SJSA1 (cell line): ENCODE measurements at places on chromosomes 12 and 14.
A peak's percentile ranks its signal among the peaks of the same experiment; 100 is the strongest.

- no peak for DNase-seq
Observed at GRCh38 chr14:22231018-22231417, 358.0 kb downstream of the DAD1 start.

- DNase-seq = no peak
Observed at GRCh38 chr12:29039013-29039412, 110.1 kb upstream of the FAR2 start.

- no peak for DNase-seq
Observed at GRCh38 chr12:88325816-88326189, 183.7 kb downstream of the TMTC3 start.

DNA sequence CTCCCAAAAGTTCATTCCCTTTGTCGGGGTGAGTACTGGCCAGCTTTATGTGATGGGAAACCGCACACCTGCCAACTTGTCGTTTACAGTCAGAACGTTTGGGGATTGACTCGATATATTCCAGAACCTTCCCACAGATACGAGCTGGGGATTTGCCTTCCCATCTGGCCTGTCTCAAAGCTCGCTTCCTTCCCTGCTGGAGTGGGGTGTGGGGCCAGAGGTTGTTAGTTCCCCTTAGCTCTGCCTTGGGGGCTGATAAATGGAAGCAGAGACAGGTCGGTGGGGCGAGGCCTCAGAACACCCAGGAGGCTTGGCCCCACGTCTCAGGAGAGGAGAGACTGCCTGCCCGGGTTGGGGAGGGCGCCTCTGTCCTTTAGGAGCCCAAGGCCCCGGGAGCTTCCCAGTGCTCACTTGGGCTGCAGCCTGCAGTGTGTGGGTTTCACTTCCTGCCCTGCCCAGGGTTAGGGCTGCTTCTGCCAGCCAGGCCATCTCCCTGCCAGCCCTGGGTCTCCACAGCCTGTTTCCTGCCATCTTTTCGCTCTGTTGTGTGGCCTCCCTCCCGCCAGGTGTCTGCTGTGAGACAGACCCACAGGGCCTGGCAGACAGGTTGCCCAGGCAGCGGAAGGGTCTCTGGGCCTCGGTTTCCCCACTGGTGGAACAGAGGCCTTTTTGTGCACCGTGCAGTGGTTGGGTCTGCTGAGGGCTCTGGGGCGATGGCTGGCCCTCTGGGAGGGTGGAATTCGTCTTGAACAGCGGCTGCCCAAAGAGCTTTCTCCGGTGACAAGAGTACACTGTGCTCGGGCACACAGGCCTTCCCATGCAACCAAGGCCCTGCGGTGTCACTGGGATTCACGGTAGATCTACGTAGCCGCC lies 8.1 kb upstream of the TEX22 start:
- no peak for DNase-seq

GRCh38 chr12:89618113-89618862 lies 90.3 kb downstream of the ATP2B1 start:
- no peak for DNase-seq

- no peak for DNase-seq
Observed at GRCh38 chr14:52189325-52189724, 78.2 kb upstream of the PTGDR start.

DNA sequence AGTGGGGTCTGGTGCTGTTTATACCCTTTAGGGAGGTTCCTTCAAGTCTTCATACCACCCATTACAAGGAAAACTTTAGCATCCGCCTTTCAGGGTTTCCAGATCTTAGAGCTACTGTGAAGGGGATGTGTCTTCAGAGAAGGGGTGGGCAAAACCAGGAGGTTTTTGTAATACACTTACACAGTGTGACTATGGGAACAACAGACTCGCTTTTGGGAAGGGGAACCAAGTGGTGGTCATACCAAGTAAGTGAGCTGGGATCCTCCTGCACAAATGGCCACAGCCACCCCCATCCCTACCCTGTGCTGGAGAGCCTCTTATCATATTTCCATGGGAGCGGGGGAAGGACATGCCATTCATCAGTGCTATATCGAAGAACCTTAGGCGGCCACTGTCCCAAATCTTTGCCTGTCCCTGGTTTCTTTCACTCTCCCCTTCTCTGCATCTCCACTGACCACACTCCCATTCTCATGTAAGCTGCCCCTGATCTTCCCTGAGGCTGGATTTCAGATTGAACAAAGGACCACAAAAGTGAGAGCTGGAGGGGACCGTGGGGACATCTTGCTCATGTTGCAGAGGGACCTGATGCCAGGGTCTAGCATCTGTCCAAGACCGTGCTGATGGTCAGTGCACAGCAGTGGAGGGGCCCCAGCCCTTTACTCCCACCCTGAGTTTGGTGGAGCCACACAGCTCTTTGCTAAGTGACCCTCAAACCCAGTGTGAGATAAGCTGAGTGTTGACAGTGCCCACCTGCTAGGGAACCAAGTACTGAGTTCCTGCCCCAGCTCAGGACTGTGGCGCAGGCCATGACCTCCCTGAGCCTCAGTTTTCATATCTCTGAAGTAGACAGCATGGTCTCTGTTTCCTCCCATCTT lies 51.4 kb downstream of the DAD1 start:
- no peak for DNase-seq

GRCh38 chr14:77543240-77543551 lies 44.6 kb upstream of the ISM2 start:
- no peak for DNase-seq

- peak; percentile 37 for DNase-seq
Observed at GRCh38 chr12:59070322-59070933, 150.1 kb upstream of the LRIG3 start.

GRCh38 chr12:119704065-119704747 lies 36.3 kb downstream of the PRKAB1 start:
- DNase-seq = no peak

- DNase-seq = no peak
Observed at GRCh38 chr12:132695431-132695830, 8.0 kb downstream of the PXMP2 start.

DNA sequence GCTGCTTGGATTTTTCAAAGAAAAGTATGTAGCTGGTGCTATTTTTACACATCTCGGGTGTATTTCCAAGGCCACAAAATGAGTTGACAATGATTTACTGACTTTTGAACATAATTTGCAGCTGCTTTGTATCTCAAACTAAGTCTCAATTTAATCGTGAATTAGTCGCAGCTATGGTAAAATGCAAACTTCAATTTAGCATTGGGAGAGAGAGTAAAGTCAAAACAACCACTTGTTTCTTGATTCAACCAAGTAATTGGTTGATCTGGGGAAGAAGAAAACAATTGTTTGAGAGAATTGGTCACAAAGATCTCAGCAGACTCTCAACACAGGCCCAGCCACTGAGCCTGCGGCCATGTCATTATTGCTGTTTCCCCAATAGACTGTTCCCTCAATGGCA lies 75.0 kb upstream of the DYRK2 start:
- no peak for DNase-seq

GRCh38 chr12:122215771-122216170 lies 10.1 kb downstream of the DIABLO start:
- no peak for DNase-seq

GRCh38 chr12:92020983-92021665 lies 124.5 kb downstream of the BTG1 start:
- no peak for DNase-seq

- no peak for DNase-seq
Observed at GRCh38 chr14:52829527-52830185, 38.2 kb upstream of the GNPNAT1 start.

- no peak for DNase-seq
Observed at GRCh38 chr12:30764251-30764650, 9.5 kb upstream of the CAPRIN2 start.

DNA sequence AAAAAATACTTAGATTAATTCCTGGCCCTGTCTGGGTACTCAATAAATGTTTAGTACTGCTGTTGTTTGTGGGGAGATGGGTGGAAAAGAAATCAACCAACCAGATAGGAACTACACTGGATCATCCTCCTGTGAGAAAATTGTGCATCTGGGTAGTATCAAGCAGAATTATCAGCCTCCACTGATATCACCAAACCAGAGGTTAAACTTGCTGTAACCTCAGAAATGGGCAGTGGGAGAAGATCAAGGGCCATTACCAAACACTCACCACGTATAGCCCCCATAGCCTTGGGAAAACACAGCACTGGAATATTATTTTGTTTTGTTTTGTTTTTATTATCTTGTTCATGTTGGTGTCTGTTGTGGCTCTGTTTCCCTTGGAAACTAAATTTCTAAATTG lies 19.7 kb downstream of the VEZT start:
- DNase-seq = no peak

GRCh38 chr12:15632708-15633107 lies 156.5 kb downstream of the EPS8 start:
- DNase-seq = no peak

DNA sequence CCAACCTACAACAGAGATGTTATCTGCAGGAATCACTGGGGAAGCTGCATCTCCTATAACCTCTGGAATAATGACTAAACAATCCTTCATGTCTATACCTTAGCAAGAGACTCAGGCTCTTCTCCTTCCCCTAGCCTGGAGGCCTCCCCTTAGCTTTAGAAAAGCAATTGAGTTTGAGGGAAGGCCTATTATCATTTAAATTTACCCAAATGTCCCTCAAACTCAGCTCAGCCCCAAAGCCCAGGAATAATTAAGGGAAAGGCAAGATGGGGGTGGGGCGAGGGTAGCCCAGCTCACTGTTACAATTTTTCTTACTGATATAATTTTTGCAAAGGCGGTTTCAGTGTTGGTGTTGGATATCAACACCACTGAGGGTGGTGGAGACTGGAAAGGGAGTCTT lies 151.4 kb upstream of the EEA1 start:
- no peak for DNase-seq
